ENCODE measurements at places on chromosomes 1 and 21.

GRCh38 chr21:45578811-45579381 is 36.7 kb upstream of the SLC19A1 start:
- no peak for DNase-seq

GRCh38 chr1:22731924-22732720 is 21.5 kb downstream of the EPHB2 start:
- no peak for DNase-seq

DNA sequence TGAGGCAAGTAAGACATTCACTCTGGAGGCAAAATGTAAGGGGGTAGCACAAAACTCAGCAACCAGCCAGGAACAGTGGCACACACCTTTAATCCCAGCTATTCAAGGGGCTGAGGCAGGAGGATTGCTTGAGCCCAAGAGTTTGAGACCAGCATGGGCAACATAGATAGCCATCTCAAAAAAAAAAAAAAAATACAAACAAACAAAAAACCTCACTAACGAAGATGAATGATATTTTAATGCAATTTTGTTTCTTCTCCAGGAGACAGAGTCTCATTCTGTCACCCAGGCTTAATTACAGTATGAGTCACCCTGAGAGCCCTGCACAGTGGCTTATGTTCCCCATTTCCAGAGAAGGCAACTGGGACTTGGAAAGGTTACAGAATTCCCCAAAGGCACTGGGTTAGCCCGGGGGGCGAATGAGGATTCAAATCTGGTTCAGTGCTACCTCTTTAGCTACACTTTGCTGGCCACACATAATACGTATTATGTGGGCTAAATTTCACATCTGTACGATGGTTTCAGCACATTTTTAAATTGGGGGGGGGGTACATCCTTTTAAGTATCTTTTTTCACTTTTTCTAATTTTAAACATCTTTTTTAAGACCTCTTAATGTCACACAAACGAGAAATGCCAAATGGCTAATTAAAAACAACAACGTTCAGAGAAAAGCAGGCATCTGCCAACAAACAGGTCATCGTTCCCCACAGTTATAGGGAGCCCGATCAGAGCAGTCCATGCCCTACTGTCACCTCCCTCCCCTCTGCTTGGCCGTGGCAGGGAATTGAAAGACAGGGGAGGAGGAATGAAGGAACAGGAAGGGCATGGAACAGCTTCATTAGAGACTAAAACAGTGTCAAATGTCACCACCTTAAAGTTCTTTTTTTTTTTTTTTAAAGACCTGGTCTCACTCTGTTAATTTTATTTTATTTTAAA is 3.5 kb downstream of the CELA2A start:
- no peak for DNase-seq

GRCh38 chr1:12302798-12303447 is 73.1 kb downstream of the VPS13D start:
- no peak for DNase-seq

DNA sequence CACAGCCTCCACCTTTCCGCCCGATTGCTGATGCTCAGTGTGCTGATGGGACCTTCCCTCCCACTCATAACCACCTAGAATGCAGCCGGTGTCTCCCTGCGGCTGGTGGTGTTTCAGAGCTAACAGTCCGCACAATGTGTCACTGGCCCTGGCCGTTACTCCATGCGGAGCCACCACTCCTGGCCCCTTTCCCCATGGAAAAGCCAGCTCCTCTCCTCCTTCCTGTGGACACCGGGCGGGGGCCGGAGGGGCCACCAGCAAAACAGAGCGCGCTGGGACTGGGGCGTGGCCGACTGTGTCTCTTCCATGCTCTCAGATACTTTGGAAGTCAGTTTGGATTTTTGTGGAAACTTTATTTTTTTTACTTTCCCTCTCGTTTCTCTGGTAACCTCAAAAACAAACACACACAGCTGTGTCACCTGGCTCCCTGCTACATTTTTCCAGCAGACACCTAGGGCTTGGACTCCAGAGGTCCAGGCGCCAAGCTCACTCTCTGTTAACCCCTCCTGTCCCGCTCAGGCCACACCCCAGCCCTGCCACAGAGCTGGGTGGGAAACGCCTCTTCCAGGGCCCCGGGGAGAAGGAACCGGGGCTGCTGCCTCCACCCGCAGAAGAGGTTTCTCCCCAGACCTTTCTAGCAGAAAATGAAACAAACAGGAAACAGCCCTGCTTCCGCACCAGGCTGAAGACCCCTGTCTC is 32.5 kb upstream of the COL6A2 start:
- no peak for DNase-seq

DNA sequence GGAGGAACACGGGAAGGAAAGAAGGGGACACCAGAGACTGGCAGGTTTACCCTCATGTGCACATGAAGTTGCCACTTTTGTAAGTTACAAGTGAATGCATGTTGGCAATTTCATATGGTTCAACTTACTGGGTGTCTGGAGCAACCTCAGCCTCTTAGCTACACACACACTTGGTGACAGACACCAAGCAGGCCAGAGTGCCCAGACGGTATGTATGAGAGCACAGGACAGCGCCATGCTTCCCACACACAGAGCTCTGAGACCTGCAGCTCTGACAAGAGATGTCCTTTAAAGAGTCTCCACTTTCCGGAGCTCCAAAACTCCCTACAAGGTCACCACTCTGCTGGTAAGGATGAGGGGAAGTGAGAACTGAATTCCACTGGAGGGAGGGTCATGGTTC is 1.9 kb upstream of the TRABD2B start:
- DNase-seq, result no peak

- peak; percentile 21 for DNase-seq
Measured at GRCh38 chr1:184407816-184408510, 21.1 kb downstream of the C1orf21 start.

GRCh38 chr1:66999640-67000400 is 54.1 kb downstream of the SLC35D1 start:
- DNase-seq, result no peak

DNA sequence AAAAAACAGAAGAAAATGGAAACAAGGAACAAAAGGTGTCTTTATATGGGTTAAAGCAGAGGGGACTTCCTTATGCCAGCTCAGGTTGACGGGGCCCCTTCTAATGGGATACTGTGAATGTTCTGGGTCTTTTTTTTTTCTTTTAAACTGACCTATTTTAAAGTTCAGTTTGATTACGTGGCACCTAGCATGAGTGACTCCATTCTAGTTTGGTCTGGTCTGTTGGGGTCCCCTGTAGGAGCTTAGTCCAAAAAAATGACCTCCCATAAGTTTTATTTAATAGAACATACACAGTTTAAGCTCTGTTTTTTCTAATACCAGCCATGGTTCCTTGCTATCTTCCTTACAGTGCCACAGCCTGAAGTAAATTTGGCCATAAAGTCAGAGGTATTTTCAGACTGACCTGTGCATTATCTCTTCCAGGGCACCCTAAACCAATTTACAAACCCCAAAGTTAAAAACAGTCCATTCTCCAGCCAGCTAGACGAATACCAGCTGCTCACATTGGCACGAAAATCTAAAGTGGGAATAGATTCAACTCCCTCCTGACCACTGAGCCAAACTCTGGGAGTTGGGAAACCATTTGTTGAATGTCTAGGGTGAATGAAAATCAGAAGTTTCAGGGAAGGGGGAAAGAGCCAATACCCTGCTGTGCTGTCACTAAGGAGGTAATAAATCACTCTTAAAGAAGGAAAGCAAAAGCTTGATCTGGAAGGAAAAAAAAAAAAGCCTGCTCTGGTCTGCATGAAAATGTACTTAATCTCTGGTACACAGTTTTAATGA is 42.4 kb downstream of the AKNAD1 start:
- no peak for DNase-seq

DNA sequence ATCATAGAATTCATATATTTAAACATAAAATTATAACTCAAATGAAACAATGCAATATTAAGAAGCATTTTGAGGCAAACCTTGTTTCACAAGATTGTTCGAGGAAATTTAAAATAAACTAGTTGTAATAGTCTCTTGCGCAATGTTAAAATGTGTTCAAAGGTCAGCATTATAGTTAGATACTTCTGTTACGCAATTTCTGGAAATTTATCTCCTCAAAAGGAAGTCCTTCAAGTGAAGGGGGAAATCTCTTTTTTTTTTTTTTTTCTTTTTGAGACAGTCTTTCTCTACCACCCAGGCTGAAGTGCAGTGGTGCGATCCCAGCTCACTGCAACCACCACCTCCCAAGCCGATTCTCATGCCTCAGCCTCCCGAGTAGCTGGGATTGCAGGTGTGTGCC is 52.1 kb downstream of the FMO4 start:
- no peak for DNase-seq

DNA sequence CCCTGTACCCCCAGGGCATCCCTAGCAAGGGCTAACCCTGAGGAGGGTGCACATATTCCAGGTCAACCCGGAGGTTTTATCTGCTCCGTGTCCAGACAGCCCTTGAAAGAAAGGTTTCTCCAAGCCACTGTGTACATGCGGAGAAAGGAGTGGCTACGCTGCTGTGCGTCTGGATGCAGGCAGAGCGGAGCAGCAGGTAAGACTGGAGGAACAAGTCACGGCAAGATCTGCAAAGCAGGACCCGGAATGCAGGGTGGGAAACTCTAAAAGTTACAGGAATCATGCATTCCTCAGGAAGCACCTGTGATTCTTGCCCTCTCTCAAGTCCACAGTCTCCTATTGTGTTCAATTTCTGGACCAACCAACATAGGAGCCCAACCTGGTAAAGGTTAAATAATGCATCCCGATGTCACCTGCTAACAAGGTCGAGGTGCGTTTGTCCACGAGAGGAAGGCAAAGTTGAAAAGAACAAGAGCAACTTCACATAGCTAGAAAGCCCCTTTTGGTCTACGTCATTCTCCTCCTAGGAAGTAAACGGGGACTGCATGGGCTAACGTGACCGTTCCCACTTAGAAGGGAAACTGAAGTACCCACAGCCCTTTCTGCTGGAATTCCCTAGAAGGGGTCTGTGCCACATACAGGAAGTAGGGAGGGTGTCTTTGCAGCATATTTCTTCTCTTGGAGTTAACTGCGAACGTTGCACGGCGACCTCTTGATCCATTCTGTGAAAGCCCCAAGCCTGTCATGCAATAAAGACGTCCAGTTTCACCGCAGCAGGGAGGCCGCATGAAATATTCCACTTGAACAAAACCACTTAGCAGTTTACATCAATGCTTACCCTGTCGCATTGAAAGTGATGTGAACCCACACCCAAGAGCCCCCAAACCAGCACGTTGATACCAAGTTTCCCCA is 5.8 kb downstream of the TIAM1 start:
- no peak for DNase-seq

- no peak for DNase-seq
Measured at GRCh38 chr1:7609311-7609994, 161.6 kb upstream of the VAMP3 start.

DNA sequence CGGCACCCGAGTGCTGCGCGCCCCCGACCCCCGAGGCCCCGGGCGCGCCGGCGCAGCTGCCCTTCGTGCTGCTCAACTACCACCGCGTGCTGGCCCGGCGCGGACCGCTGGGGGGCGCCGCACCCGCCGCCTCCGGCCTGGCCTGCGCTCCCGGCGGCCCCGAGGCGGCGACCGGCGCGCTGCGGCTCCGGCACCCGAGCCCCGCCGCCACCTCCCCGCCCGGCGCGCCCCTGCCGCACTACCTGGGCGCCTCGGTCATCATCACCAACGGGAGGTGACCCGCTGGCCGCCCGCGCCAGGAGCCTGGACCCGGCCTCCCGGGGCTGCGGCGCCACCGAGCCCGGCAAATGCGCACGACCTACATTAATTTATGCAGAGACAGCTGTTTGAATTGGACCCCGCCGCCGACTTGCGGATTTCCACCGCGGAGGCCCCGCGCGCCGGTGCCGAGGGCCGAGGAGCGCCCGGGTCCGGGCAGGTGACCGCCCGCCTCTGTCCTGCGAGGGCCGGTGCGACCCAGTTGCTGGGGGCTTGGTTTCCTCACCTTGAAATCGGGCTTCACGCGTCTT is 49.0 kb downstream of the SIM2 start:
- DNase-seq, result no peak

GRCh38 chr1:236830560-236830959 is 35.5 kb downstream of the MTR start:
- no peak for DNase-seq

DNA sequence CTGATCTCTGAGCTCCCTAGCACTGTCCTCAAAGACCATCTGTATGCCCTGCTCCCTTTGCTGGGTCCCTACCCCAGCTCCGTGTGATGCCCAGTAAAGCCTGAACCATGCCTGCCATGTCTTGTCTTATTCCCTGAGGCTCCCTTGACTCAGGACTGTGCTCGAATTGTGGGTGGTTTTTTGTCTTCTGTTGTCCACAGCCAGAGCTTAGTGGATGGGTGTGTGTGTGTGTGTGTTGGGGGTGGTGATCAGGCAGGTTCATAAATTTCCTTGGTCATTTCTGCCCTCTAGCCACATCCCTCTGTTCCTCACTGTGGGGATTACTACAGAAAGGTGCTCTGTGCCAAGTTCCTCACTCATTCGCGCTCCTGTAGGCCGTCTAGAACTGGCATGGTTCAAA is 5.7 kb downstream of the GSTM5 start:
- no peak for DNase-seq

GRCh38 chr1:43304314-43304681 is 3.5 kb downstream of the TIE1 start:
- DNase-seq, result no peak

DNA sequence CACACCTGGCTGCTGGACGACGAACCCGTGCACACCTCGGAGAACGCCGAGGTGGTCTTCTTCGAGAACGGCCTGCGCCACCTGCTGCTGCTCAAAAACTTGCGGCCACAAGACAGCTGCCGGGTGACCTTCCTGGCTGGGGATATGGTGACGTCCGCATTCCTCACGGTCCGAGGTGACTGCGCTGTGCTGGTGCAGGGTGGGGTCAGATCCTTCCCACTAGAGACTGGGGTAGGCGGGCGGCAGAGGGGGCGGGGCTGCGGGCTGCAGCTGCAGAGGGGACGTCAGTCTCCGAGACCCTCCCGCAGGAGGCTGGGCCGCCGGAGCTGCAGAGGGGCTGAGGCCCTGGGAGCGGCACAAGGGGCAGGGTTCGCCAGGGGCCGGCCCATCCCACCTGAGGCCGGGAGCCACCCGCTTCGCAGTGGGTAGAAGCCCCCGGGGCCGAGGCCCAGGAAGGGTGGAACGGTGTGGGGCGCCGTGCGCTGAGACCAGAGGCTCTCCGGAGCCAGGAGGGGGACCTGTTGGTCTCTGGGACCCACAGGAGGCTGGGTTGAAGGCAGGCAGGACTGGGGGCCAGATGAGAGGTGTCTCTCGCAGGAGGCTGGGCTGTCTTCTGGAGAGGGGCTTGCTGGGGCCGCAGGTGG is 90.6 kb downstream of the TRIM11 start:
- DNase-seq, result no peak

DNA sequence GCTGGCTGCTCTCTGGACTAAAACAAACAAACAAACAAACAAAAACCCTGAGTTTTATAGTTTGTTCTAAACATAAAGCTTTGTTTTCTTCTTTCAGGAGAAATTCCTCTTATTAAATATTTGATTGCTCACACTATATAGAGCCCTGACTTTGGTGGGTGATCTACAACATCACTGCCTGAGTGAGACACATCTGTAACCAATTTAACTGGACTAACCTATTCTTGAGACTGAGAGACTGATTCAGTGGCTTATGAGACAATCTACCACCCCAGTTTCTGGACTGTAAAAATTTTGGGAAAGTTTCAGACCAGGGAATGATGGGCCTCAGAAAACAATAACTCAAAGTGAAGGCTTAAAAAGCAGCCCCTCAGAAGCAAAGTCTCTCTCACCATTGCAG is 537.0 kb downstream of the NEGR1 start:
- DNase-seq, result no peak

GRCh38 chr1:198549866-198550265 is 9.4 kb upstream of the ATP6V1G3 start:
- DNase-seq, result no peak

All from kidney epithelial cell (primary cell).